ENCODE measurements at places on chromosomes 6 and 20. TPM values are rescaled to one million over a fixed set of nuclear protein-coding genes. Genes with fewer than 3 reads are reported as not detected.

Gene ERVFRD-1
- not detected for total RNA-seq

Gene SDCBP2
- total RNA-seq: 13.8 TPM

Gene BMP6
- 0.33 TPM for total RNA-seq

Gene PARD6B
- total RNA-seq: 5.6 TPM

Gene SYNE1
- total RNA-seq: 27.2 TPM

Gene ZKSCAN8
- total RNA-seq: 19.1 TPM

Gene PNPLA1
- not detected for total RNA-seq

Gene KIAA0408
- total RNA-seq: not detected

Gene TFAP2C
- total RNA-seq: 12.8 TPM

Gene VWA7
- total RNA-seq: 1.2 TPM

Gene SLC17A3
- total RNA-seq: not detected

Gene MAP1LC3A
- 9.4 TPM for total RNA-seq

Gene PGC
- total RNA-seq: not detected

Gene OOEP
- not detected for total RNA-seq

Gene WFDC2
- 2.3 TPM for total RNA-seq

Gene EYA4
- not detected for total RNA-seq

Gene CFAP61
- 0.67 TPM for total RNA-seq

Gene ZC3H12D
- total RNA-seq: 0.17 TPM

Gene TSPO2
- total RNA-seq: not detected

Gene ENPP4
- 0.56 TPM for total RNA-seq

Gene CST11
- total RNA-seq: not detected
